ENCODE measurements at places on chromosomes 1 and 21. TPM values are rescaled to one million over a fixed set of nuclear protein-coding genes. Genes with fewer than 3 reads are reported as not detected.

DNA sequence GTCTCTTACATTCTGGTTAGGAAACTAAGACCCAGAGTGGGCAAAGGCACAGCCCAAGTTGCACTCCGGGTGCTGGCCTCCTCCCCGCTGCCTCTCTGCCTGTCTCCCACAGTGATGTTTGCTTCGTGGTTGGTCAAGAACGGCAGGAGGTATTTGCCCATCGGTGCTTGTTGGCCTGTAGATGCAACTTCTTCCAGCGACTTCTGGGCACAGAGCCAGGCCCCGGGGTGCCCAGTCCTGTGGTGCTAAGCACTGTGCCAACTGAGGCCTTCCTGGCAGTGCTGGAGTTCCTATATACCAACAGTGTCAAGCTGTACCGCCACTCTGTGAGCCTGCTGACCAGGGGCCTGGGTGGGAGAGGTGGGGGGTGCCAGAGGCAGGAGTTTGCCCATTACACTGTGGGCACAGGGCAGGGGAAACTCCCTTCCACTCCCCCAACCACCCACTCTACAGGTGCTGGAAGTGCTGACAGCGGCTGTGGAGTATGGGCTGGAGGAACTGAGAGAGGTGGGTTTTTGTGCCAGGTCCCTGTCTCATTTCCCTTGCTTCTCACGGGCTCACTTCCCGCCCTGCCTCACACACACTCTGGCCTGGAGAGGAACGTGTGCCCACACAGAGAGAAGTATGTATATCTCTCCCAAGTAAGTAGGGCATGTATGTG, 1.9 kb downstream of the BTBD19 start:
- peak; percentile 60 for DNase-seq

HCRTR1 gene
- 0.22 TPM for total RNA-seq

GRCh38 chr1:40372658-40373322, 737 bp upstream of the SMAP2 start:
- DNase-seq = no peak

DNA sequence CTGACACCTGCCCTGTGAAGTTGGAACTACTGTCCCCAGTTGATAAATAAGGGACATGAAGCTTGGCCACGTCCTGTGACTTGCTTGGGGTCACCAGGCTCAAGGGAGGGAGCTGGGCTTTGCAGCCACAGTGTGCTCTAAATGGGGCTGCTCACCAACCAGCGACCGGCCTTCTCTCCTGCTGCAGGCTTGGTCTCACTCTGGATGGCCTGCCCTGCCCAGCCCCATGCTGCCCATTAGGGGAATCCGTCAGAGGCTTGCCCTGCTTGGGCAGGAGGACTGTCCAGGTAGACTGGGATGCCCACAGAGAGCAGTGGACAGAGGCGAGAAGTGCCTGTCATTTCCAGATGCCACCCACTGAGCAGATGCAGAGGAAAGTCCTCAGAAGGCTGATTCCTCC, 1.2 kb upstream of the CENPS start:
- peak; percentile 18 for DNase-seq

NCMAP gene
- total RNA-seq = not detected

DNA sequence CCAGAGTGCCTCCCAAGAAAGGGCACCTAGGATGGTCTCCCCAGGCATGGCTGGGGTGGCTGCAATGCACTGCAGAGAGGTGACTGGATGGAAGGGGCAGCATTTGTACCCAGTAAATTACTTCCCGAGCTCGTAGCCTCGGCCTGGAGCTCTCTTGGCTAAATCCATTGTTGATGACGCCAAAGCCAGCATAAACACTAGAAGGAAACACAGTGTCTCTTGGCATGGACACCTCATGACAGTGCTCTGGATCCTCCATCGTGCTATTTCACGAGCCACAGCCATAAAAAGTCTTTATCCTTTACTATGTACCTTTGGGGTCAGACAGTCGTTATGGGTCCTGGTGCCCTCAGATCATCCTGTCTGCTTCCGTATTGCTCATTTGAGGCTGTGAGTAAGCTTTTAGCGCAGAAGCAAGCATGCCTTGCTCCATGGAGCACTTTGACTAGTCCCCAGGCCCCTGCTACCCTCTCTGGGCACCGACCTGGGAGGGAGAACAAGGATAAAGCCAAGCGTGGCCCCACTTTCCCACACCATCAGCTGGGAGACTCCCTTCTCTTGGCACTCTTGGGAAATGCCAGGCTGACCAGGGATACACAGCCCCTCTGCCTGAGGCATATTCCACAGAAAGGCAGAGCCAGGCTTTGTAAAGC, 10.3 kb upstream of the PRELP start:
- DNase-seq = no peak

GRCh38 chr1:197781968-197782721, 6.9 kb upstream of the DENND1B start:
- no peak for DNase-seq

HSPA13 gene
- total RNA-seq = 19.1 TPM

DNA sequence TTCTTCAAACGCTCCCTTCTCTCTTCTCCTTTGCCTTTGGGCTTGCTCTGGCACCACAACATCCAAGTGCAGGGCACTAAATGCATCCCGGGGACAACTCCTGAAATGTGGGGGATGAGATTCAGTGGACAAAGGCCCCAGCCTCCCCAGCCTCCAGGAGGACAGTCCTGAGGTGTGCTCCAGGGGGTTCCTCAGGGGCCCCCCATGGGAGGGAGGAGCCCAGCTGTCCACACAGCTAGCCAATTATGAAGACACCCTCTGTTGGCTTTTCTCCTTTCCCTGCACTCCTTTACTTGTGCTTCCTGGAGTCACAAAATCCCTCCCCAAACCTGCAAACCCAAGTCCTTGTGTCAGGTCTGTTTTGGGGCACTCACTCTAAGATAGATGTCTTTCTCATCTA, 735.4 kb downstream of the PTPRU start:
- no peak for DNase-seq

- no peak for DNase-seq
These were observed 324.9 kb upstream of the ST6GALNAC5 start for GRCh38 chr1:76542359-76542758.

GRCh38 chr1:106912131-106912530, 144.3 kb upstream of the PRMT6 start:
- DNase-seq = no peak

DNA sequence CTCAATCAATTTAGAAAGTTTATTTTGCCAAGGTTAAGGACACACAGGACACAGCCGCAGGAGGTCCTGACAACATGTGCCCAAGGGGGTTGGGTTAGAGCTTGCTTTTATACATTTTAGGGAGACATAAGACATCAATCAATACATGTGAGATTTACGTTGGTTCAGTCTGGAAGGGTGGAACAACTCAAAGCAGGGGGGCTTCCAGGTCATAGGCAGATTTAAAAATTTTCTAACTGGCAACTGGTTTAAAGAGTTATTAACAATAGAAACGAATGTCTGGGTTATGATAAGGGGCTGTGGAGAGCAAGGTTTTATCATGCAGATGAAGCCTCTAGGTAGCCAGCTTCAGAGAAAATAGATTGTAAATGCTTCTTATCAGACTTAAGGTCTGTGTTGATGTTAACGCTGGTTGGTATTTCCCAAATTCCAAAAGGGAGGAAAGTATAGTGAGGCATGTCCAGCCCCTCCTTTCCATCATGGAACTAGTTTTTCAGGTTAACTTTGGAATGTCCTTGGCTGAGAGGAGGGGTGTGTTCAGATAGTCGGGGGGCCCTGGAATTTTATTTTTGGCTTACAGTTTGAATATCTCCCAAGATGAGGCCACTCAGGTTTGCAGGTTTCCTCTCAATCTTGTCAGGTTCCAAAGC, 31.0 kb upstream of the TGFBR3 start:
- DNase-seq = no peak

GRCh38 chr1:242691610-242691945, 167.1 kb upstream of the PLD5 start:
- DNase-seq = no peak

CR2 gene
- total RNA-seq = 30.5 TPM

GRCh38 chr1:230157420-230158390, 90.7 kb downstream of the GALNT2 start:
- no peak for DNase-seq

DNA sequence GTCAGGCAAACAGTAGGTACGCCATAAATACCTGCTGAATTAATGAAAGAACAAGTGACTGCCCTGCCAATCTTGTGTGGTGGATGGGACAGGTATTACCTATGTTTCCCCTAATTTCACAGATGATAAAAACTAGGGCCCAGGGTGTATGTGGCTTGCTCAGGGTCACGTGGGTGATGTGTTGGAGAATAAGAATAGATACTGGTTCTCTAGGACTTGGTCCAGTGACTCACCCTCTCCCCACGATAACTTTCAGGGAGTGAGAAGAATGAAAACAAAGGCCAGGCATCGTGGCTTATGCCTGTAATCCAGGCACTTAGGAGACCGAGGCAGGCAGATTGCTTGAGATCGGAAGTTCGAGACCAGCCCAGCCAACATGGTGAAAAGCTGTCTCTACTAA, 26.7 kb downstream of the SLC26A9 start:
- no peak for DNase-seq

A3GALT2 gene
- total RNA-seq = not detected

AZIN2 gene
- total RNA-seq = 5.9 TPM

DNA sequence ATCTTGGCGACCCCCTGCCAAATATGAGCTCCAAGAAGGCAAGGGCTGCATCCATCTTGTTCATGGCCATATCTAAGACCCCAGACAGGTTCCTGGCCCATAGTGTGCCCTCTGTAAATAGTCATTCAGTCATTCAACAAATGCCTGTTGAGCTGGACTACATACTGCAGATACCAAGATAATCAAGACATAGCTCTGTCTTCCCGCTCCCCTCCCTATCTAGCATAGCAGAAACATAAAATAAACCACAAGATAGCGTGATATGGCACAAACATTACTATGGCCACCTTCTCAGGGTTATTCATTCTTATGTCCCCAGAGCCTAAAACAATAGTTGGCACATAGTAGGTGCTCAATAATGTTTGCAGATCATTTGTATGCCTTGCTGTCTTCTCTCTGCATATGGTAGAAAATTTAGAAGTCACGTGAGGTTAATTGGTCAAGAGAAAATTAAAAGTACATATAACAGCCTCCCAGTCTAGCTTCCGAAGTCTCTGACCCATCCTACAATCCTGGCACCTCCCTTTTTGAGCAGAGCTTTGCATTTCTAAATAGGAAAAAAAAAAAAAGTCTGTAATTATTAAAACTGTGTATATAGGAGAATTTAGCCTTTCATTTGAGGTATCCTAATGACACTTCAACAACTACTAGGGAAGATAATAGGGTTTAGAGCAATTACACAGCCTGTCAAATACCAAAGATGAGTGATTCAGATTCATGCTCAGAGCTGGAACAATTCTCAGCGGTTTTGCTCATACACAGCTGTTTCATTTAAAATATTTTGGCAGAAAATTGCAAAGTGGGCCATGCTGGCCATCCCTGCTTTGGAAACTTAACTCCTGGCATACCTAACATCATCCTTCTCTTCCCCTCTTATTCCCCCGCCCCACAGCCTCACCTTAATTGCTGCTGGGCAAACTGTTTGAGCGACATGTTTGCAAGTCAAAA, 219.0 kb downstream of the KAZN start:
- DNase-seq = no peak

DNA sequence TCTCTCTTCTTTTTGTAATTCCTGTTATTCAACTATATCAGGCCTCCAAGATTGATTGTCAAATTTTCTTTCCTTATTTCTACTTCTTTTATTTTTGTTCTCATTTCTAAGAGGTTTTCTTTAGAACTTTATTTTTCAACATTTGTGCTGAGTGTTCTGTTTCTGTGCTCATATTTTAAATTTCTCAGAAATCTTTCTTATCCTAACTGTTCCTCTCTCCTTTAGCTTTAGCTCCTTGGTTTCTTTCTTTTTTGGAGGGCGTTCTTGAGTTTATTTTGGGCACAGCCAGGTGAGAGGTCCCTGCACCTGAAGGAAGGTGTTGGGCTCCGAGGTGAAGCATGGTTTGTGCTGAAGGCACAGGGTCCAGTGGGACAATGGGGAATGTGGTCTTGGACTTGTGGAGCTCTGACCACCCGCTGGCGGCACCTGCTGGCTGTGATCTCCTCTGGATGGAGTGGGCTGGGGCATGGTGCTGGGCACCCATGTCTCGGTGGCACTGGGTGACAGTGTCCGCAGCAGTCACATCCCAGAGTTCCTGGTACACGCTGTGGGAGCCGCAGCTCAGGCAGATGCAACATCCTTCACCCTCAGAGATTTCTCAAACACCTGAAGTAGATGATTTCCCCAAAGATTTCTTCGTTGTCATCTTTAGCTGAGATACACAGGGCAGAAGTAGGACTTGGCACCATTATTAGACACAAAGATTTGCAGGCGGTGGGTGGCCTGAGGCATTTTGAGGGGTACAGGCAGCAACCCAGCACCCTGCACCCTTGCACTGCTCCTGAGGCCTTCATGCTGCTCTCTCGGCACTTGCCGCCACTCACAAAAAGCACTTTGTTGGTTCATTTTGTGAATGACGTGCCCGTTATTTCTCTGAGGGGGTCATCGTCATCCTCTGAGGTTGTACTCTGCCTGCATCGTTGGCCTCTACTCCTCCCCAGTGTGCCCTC, 38.2 kb upstream of the DIP2A start:
- DNase-seq = no peak

GRCh38 chr1:51168936-51169335, 66.9 kb downstream of the C1orf185 start:
- DNase-seq = no peak

CASQ1 gene
- total RNA-seq = not detected

- DNase-seq = no peak
These were observed 433 bp upstream of the KAZN start for GRCh38 chr1:14598007-14598497.

RGS13 gene
- total RNA-seq = 0.59 TPM

GRCh38 chr1:103254691-103255090, 146.4 kb upstream of the COL11A1 start:
- no peak for DNase-seq

GRCh38 chr21:30468900-30469714, 11.1 kb downstream of the KRTAP19-1 start:
- DNase-seq = no peak

GRCh38 chr1:147218606-147219005, 6.5 kb downstream of the FMO5 start:
- DNase-seq = no peak

SPRR3 gene
- total RNA-seq = not detected

- DNase-seq = no peak
These were observed 662 bp downstream of the SCAF4 start for GRCh38 chr21:31731056-31731856.
